ENCODE measurements at places on chromosomes 6 and 20.

DNA sequence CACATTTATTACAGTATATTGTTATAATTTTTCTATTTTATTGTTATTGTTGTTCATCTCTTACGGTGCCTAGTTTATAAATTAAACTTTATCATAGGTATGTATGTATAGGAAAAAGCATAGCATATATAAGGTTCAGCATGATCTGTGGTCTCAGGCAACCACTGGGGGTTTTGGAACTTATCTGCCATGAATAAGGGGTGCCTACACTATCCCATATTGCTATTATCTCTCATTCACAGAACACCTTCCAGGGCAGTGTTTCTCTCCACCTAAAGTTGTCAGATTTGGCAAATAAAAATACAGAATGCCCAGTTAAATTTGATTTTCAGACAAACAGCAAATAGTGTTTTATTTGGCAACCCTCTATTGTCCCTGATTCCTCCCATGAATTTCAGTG is 35.5 kb upstream of the FAM184A start:
- DNase-seq, result no peak

- no peak for DNase-seq
These were observed 588.0 kb upstream of the ARID1B start for GRCh38 chr6:156189195-156189594.

DNA sequence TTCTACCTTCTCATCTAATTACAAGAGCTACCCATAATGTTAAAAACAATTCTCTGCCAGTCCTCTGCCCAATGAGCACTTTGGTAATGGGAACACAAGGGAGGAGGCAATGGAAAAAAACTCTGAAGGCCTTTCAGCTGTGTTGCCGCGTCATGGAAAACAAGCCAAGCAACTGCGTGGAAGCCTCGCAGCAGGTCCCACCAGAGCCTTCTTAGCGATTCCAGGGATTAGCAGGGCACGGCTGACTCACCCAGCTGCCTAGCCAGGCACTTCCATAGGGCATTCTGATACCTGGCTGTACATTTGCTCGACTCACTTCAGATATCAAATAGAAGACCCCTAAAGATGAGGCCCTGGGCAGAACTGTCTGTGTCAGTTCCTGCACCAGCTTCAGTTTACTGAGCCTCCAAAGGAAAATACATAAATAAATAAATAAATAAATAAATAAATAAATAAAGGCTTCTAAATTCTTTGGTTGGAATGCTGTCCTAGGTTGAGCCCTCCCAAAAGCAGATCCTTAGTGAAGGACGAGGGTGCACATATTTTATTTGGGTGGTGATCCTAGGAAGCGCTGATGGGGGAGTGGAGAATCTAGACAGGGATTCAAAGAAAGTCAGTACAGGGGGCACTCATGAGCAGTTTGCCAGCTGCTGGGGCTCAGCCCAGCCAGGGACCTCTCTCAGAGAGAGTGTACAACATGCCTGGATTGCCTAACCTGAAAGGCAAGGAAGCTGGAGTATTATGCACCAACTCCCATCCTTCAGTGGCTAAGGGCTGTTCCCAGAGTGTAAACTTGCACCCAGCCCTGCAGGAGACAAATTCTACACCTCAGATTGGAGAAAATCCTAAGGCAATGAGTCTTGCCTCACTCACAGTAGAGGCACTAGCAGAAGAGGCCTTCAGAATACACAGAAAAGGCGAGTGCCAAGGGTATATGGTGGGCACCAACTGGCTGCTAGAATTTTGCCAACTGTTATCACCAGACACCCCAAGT is 18.2 kb downstream of the SNAP25 start:
- DNase-seq, result no peak

GRCh38 chr20:32139947-32140346 is 30.4 kb downstream of the TM9SF4 start:
- no peak for DNase-seq

DNA sequence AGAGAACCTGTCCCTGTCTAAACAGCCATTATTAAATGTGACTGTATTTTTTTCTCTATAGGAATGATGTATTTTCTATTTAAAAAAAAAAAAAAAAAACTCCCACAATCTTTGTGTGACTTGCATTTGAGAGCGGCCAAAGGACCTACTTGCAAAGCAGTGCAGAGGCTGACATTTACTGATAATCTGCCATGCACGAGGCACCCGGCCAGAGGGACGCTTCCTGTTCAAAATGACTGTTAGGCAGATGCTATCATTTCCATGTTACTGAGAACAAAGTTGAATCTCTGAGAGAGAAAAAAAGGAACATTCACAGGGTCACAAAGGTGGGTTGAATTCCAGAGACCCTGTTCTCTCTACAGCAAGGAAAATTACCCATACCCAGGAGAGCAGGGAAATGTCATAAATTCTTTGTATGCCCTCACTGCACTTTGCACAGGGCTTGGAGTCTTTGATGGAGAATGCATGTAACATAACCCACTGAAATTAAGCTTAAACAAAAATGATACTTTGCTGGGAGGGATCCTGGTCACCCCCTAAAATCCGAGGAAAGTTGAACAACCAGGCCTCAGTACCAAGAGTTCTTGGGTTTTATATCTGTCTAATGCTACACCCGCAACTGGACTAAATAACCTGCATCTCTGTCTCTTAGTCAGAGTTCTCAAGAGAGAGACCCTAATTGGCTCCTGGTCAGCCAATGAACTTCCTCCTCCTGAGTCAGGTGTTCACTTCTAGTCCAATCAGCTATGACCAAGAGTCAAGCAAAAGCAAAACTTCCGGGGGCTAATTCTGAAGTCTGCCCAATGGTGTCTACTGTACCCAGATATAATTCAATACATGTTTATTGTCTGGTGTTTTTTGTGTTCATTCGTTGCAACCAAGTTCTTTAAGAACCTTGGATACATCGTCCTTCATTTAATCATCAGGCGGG is 61.2 kb downstream of the GCLC start:
- no peak for DNase-seq

- no peak for DNase-seq
These were observed 143.1 kb upstream of the PCSK2 start for GRCh38 chr20:17083738-17084137.

DNA sequence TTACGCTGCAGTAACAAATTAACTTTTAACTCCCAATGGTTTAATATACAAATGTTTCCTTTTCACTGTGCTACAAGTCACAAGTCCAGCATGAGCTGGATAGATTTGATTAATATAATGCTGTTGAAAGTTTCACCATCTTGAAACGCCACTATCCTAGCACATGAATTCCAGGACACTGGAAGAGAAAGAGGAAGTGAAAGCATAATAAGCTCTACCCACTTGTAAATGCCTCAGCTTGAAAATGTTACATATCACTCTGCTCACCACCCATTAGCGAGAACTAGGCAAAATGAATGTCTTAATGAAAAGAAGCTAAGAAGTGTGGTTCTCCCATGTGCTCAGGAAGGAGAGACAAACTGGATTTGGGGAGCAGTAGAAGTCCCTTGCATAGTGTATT is 46.9 kb downstream of the PCSK2 start:
- DNase-seq, result no peak
